ENCODE measurements at places on chromosomes 5 and 9. TPM values are rescaled to one million over a fixed set of nuclear protein-coding genes. Genes with fewer than 3 reads are reported as not detected.
A peak's percentile ranks its signal among the peaks of the same experiment; 100 is the strongest.

DNA sequence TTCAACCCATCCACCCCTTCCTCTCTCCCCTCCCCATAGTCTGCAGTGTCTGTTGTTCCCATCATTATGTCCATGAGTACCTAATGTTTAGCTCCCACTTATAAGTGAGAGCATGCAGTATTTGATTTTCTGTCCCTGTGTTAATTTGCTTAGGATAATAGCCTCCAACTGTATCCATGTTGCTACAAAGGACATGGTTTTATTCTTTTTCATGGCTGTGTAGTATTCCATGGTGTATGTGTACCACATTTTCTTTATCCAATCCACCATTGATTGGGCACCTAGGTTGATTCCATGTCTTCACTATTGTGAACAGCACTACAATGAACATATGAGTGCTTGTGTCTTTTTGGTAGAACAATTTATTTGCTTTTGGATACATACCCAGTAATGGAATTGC is 187.1 kb downstream of the PCSK5 start:
- DNase-seq, result no peak

Gene CTXN3
- polyA plus RNA-seq, result not detected

- DNase-seq, result no peak
Measured at GRCh38 chr5:86557920-86558319, 59.8 kb upstream of the COX7C start.

DNA sequence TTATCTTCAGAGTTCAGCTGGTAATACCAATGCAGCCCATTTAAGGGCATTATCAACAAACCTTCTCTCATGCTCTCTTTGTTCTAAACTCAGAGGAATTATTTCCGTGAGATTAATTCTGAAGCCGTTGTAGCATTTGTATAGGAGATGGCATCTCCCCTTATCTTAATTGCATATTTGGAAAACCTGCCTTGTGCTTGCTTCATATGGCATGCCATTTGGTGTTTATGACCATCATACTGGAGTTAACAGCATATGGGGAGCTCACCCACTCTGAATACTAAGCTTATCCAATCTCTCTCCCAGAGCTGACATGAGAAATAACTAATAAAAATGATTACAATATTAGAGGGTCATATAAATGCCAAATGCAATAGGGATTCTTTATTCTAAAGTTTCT is 243.2 kb downstream of the BRINP1 start:
- DNase-seq, result no peak

GRCh38 chr9:34989946-34990635 is 546 bp downstream of the DNAJB5 start:
- DNase-seq, result peak; percentile 85

- DNase-seq, result no peak
Measured at GRCh38 chr9:115606838-115607237, 488.9 kb upstream of the TNC start.

Gene ADGRD2
- polyA plus RNA-seq, result not detected

DNA sequence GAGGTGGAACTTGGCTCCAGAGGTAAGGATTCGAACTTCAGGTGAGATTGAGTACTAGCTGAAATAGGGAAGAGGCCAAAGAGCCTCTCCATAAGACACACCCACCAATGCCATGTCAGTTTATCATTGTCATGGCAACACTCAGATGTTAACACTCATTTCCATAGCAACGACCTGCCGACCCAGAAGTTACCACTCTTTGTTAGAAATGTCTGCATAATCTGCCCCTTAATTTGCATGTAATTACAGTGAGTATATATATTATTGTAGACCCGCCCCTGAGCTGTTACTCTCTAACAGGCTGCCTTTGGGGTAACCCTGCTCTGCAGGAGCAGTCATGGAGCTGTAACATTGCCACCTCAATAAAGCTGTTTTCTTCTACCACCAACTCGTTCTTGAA is 10.2 kb upstream of the NTRK2 start:
- no peak for DNase-seq

DNA sequence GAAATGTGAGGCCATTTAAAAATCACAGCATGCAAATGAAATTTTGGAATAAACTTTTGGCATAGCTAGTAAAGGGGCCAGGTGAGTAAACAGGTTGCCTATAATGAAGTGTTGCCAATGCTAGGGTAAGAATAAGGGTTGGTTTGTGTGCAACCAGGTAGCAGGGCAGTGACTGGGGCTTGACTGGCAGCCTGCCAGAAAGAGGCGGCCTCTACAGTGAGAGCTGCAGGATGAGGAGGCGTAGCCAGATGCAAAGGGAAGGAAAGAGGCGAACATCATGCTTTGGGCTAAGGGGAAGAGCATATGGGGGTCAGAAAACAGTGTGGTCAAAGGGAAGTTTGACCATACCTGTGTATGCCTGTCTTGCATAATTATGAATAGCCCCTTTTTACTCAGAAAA is 70.6 kb downstream of the MAST4 start:
- peak; percentile 42 for DNase-seq

DNA sequence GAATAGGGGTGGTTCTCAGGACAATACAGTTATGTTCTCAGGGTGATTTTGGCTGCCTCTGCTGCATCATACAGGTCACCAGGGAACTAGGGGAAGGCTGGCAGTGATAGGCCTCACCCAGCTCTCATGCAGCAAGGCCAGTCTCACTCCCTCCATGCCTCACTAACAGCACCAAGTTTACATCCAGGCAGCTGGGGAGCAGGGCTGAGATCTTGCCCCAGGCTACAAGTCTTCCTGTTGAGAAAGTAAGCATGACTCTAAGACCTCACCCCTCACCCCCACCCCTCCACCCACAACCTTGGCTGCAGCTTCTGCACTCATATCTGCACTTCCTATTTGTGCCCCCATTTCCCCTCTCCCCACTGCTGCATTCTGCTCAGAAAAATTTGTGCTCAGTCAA is 481.2 kb downstream of the ACTL7B start:
- no peak for DNase-seq

- DNase-seq, result peak; percentile 76
Measured at GRCh38 chr9:112541685-112542084, 55.1 kb downstream of the KIAA1958 start.

GRCh38 chr9:4022435-4023067 is 277.3 kb downstream of the GLIS3 start:
- no peak for DNase-seq

Gene REEP2
- polyA plus RNA-seq, result 0.85 TPM

Gene CSF1R
- polyA plus RNA-seq, result 13.0 TPM

DNA sequence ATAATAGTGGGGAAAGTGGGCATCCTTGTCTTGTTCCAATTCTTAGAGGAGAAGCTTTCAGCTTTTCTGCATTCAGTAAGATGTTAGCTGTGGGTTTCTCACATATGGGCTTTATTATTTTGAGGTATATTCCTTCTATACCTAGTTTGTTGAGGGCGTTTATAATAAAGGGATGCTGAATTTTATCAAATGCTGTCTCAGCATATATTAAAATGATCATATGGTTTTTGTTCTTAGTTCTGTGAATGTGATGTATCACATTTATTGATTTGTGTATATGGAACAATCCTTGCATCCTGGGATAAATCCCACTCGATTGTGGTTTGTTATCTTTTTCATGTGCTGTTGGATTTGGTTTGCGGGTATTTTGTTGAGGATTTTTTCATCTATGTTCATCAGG is 43.1 kb downstream of the FGD3 start:
- DNase-seq, result no peak

DNA sequence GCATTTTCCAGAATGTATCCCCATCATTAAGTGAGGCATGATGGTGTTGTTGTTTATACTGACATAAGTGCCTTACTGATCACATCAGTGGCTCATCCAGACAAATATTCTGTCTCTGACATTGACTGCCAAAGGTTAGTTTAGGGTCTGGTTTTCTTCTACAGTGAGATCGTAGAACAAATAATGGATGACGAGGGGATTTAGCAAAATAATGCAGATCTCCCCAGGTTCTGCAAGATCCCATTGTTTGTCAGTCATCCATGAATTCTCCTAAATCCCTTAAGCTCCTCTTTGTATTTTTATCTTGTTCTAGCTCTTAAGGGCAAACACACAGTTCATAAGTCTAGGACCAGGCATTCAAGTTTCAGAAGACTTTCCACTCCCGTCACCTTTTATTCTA is 93.1 kb upstream of the DHFR start:
- DNase-seq, result no peak

DNA sequence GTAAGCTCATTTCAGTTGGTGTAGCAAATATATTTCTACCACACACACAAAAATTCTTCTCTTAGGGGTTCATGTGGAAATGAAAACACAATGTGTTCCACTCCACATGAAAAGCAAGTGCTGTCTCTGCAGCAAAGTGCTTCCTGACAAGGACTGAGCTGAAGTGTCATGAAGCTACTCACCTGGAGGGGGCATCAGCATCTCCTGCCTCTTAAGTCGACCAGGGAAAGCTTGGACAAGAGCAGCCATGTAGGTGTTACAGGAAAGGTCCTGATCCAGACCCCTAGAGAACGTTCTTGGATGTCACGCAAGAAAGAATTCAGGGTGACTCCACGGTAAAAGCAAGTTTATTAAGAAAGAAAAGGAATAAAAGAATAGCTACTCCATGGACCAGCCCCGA is 62.8 kb downstream of the SV2C start:
- DNase-seq, result no peak

Gene CAMK4
- polyA plus RNA-seq, result 0.18 TPM
